ENCODE measurements at places on chromosomes 4 and X. TPM values are rescaled to one million over a fixed set of nuclear protein-coding genes. Genes with fewer than 3 reads are reported as not detected.

The FGFBP1 gene
- total RNA-seq: not detected

The CORIN gene
- 0.26 TPM for total RNA-seq

DNA sequence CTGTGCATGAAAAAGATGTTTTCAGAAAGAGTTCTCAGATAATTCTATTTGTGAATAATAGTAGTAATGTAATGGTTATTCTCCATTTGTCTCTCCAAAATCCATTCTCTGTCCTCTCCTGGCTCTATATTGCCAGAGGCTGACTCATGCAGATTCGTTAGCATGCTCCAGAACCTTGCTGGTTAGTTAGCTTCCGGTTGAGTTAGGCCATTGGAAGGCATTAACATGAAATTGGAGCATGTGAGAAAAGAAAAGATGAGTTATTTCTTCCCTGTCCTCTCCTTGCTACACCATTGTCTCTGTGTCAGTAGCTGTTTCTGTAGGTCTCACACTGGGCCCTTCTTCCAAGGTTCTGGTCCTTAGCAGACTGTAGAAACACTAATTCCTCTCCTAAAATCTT is 23.5 kb upstream of the PRDM8 start:
- DNase-seq: no peak

DNA sequence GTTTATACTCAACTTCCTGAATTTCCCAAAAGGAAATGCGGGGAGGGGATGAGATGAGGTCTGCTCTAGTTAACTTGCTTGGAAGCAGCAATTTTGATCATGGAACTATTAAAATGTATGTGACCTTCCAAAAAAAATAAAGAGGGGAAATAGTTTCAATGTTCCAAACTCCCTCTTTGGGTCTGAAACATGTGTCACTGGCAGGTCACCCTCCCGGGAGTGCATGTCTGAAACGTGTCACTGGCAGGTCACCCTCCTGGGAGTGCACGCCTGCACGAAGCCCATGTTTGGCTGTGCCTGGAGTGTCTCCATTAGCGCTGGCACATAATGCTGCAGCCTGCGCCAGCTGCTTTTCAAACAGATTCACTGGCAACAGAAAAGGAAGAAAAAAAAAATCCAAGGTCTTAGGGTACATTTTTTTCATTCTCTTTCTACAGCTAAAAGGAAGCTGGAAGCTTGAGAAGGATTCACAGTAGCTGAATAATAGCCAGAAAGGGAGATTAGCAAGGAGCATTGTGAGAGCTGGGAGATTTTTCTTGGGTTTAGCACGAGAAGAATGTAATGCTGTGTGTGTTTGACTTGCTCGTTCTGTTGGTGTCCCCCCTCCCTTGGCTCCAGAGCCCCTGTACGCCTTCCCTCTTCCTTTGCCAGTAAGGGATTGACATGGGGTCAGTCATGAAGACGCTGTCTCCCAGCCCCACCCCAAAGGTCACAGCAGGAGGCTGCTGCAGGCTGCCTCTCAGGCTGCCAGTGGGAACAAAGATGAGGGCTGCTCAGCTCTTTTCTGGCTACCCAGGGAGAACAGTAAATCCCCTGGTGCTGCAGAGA is 39.2 kb upstream of the TLR3 start:
- no peak for DNase-seq

The GIMD1 gene
- not detected for total RNA-seq

DNA sequence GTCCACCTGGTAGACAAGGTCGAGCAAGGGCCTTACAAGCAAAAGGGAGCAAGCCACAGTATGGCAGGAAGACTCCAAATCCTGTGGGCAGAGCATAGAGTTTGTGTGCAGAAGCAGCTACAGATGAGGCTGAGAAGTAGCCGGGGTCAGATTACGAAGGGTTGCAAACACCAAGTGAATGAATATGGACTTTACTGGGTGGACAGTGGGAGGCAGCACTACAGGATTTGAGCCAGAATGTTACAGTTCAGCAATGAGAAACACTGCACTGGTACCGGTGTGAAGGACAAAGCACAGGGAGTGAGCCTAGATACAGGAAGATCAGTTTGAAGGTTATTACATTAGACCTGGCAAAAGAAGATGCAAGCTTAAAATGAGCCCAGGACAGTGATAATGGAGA is 46.1 kb upstream of the HOPX start:
- DNase-seq: no peak

GRCh38 chr4:158056689-158057245 is 116.1 kb downstream of the GASK1B start:
- DNase-seq: no peak

GRCh38 chr4:117983541-117984365 is 50.5 kb upstream of the NDST3 start:
- DNase-seq: no peak

- DNase-seq: no peak
These were observed 14.3 kb downstream of the PCDH19 start for GRCh38 chrX:100395781-100396180.

The IGSF1 gene
- total RNA-seq: not detected

GRCh38 chr4:1094336-1094690 is 19.1 kb downstream of the RNF212 start:
- DNase-seq: no peak

- DNase-seq: no peak
These were observed 58.2 kb upstream of the DKK2 start for GRCh38 chr4:107094332-107094731.

GRCh38 chrX:110097920-110098319 is 95.0 kb downstream of the TMEM164 start:
- no peak for DNase-seq

The CFAP47 gene
- total RNA-seq: not detected

DNA sequence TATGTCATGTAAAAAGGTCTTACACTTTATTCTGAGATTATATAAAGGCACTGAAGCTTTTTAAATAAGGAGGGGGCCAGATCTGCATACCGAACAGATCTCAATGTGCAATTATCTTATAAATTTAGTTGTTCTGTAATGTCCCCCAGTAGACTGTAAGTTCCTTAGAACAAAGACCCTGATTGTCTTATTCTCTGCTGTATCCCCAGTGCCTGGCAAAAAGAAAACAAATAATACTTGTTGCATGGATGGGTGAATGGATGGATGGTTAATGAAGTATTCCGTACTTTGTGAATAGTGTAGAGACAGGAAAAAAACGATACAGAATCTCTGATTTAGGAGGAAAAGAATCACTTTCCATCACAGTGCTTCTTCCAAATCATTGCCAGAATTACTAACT is 141.5 kb downstream of the CHM start:
- no peak for DNase-seq

- no peak for DNase-seq
These were observed 161.3 kb downstream of the KIT start for GRCh38 chr4:54819034-54819433.

The RGN gene
- total RNA-seq: not detected

DNA sequence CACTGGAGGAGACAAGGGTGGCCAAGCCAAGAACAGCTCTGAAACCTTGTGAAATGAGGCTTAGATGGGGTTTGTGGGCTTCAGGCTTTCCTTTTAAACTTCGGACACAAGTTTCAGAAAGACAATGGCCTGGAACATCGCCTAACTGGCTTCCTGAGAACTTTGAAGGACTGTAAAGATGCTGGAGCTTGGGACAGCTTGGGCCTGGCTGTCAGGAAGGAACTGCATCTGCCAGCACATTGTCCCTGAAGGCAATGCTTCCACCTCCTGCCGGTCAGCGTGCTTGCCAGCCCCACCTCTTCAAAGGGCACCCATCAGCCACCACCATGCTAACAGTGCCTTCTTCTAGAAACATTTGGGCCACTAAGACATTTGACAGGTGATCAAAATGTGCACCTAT is 107.9 kb downstream of the DRD5 start:
- DNase-seq: no peak

DNA sequence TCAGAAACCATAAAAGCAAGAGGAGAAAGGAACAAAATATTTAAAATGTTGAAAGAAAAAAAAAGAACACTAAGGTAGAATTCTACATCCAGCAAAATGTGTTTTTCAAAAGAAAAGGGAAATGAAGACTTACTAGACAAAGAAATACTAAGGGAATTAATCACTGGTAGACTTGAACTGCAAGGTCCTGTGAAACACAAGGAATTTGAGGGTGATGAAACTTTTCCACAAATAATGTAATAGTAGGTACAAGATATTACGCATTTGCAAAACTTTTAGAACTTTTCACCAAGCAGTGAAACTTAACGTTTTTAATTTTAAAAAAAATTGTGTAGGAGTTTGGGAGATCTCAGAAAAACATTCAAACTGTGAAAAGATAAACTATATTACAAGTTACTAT is 180.3 kb upstream of the MAGEB16 start:
- DNase-seq: no peak

The NDST3 gene
- not detected for total RNA-seq

DNA sequence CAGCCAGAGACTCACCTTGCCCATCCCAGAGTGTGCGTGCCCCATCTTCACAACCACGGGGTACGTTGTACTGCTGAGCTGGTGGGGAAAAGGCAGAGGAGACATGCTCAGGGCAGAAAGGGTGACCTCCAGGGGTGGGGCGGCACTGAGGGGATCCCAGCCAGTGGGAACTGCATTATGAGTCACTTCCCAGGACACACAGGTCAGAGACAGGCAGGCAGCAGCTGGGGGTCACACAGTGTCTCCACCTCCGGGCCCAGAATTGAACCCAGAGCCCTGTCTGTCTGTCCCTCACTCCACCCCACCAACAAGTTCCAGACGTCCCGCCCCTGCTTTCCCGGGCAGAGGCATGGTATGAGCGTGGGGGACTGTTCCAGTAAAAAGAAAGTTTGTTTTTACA is 4.8 kb upstream of the TIMP1 start:
- DNase-seq: no peak

GRCh38 chrX:11888421-11888820 is 130.4 kb downstream of the MSL3 start:
- DNase-seq: no peak

The PPEF1 gene
- not detected for total RNA-seq

GRCh38 chrX:150365990-150366911 is 3.1 kb downstream of the MAMLD1 start:
- no peak for DNase-seq

The MAP9 gene
- total RNA-seq: 29.7 TPM

The ARHGEF38 gene
- total RNA-seq: not detected

The UGT2A1 gene
- total RNA-seq: not detected

The TCEAL2 gene
- not detected for total RNA-seq

The HADH gene
- total RNA-seq: 13.3 TPM

DNA sequence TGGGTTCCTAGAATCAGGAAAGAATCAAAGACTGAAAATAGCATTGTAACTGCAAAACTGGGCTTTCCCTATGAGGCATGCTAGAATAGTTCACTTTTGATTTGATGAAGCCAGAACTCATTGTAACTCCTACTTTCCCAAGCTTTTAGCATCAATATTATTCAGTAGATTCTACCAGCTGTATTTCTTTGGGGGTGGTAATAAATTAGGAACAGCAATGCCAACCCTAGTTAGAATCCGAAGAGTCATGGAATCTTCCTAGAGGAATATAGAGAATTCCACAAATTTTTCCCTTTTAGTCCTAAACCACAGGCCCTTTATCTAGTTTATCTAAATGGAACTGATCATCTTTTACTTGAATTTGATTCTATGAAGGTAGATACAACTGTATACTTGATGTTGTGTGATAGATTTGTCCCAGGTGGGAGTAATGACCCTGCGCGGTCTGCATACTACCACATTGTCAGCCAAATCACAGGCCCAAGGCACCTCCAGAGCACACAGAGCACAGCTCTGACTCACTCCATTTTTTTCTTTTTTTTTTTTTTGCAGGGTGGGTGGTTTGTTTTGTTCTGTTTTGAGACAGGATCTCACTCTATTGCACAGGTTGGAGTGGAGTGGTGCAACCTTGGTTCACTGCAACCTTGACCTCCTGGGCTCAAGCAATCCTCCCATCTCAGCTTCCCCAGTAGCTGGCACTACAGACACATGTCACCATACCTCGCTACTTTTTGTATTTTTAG is 66.6 kb downstream of the EDNRA start:
- DNase-seq: no peak

The CLDN22 gene
- not detected for total RNA-seq

DNA sequence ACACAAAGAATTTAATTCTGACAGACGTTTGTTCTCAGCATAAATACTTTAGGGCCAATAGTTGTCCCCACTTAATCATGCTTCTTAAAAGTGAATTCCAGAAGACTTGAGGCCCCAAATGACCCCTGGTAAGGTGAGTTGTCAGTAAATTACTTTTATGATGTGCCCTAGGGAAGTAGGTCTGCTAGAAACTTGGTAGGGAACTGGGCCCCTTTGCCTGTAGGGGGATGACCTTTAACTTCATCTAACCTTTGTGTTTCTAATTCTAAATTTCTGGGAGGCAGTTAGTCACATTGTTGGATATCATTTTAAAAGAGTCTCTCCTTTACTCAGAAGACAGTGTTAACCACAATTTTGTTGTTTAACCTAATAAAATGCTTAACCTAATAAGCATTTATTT is 28.8 kb downstream of the HHIP start:
- no peak for DNase-seq

GRCh38 chrX:13473442-13474163 is 95.8 kb upstream of the EGFL6 start:
- no peak for DNase-seq

DNA sequence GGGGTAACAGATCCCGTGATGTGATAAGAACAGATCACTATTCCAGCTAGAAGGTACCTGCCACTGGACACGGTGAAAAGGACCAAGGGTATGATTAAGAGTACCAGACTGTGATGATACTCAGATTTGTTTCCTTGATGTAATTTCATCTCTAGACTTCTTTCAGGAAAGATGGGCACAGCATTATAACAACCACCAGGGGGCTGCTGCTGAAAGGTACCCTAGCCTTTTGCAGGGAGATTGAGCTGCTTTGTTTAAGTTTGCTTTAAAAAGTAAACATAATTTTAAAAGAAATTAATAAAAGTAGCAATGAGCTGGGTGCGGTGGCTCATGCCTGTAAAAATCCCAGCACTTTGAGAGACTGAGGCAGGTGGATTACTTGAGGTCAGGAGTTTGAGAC is 145.4 kb downstream of the EMCN start:
- DNase-seq: no peak

GRCh38 chr4:85776579-85776978 is 301.6 kb downstream of the ARHGAP24 start:
- DNase-seq: no peak

GRCh38 chr4:7863911-7864681 is 75.6 kb downstream of the AFAP1 start:
- no peak for DNase-seq

- no peak for DNase-seq
These were observed 34.1 kb downstream of the PLS3 start for GRCh38 chrX:115595049-115595448.

- no peak for DNase-seq
These were observed 111.3 kb downstream of the PSAPL1 start for GRCh38 chr4:7323461-7323871.
